ENCODE measurements at places on chromosomes 4 and X.

GRCh38 chr4:26325191-26325590 lies 4.4 kb downstream of the RBPJ start:
- DNase-seq = peak; percentile 76

GRCh38 chrX:40175511-40176350 lies 78.0 kb upstream of the BCOR start:
- DNase-seq = peak; percentile 94

GRCh38 chr4:157776930-157777528 lies 395.8 kb downstream of the GASK1B start:
- peak; percentile 6 for DNase-seq

DNA sequence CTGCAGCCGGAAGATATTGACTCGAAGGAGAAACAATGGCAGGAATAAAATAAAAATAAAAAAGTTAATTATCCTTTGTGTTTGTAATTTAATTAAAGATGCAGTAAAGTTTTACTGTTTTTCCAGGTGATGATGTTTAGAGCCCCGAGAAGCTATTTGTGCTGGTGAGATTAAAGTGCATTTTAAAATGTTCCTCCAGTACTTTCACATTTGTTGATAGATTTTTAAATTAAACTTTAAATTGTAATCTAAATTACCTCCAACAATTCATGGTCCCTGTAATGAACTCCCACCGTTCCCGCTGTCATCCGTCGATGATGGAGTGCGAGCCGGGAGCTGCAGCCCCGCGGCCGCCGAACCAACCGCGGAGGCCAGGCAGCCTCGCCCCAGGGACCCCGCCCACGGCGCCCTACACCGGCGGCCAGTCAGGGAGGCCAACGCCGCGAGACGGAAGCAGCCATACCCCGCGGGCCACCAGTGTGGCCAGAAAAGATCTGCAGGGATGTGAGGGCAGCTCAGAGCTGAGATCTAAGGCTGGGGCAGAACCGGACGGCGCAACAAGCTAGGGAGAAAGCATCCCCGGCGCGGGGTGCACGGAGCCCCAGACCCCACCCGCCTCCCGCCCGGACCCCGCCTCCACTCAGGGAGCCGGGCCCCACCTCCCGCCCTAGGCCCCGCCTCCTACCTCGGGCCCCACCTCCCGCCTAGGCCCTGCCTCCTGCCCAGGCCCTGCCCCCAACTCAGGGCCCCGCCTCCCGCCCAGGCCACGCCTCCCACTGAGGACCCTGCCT lies 104.0 kb downstream of the FAM53A start:
- peak; percentile 90 for DNase-seq

DNA sequence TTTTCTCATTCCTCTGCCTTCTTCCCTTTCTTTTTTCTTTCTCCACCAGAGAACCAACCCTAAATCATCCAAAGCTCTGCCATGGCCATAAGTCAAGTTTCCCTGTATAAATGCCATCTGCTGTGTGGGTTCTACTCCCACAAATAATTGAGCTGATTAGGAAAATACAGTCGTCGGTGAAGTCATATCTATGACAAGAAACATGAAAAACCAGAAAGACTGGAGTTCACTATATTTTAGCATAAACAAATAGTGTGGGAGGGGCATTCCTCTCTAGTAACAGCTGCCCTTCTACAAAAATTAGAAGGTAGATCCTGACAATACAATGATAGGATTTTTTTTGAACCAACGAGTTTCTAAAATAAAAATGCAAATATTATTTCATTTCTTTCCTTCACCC lies 48.8 kb downstream of the SPOCK3 start:
- no peak for DNase-seq

DNA sequence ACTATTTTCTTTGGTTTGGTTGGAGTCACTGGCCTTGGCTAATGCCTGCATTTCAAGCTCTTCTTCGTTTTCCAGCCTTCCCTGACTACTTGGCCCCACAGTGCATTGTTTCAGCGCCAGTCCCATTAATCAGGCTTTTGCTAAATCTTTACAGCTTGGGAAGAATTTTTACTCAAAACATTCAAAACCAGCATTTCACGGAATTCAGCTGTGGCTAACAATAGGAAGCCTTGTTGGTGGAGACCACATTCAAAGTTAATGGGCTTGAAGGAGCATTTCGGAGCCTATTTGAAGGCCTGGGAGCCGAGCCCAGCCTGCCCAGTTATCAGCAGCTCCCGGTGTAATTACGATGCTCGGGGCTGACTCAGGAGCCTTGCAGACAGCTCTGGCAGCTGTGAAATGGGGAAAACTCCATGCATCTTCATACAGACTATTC lies 30.8 kb upstream of the VCX2 start:
- no peak for DNase-seq

DNA sequence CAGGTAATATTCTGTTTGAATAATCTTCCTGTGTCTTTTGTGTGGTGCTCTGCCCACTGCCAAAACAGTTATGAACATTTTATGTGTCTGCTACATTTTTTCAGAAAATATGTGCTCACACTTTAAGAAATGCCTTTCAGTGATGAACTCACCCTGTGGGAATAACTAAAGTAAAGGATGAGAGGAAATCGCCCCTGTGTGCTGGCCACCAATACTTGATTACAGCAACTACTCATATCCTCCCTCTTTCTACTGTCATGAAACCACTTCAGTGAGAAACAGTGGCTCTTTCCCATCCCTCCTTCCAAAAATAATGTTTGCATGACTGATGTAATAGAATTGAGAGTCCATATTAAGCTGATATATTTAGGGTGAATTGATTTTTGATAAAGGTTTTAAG lies 900.9 kb downstream of the RAB28 start:
- DNase-seq = no peak

DNA sequence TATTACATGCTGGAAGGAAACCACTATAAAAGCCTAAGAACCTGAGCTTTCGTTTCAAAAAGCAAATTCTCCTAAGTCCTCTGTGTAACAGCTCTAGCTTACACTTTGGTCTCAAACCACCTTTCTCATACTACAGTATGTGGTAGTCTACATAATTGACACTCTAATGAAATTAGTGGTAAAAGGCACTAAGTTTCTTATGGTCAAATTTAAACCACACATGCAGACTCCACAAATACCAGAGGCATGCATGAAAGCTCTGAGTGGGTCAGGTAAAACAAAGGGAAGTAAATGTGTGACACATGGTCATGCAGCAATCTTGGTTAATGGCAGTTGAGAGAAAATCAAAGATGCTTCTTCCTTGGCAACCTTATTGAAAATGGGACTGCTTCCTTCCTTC lies 187.8 kb downstream of the CCNG2 start:
- no peak for DNase-seq

All from Karpas-422 (cell line).